ENCODE measurements at places on chromosomes 6 and 20.
A peak's percentile ranks its signal among the peaks of the same experiment; 100 is the strongest.

DNA sequence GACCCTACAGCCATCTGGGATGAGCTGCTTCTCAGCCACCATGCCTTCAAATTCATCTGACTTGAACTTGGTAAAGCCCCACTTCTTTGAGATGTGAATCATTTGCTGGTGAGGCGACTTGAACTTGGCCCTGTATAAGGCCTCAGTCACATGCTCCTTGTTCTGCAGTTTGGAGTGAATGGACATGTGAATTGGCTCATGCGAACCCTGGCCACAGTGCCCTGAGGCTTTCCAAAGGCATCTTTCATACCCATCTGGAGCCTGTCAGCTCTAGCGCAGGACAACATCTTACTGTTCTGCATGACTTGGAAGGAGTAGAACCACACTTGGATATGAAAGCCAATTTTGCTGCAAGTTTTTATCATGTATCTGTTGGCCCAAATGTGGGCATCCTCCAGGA is 244.0 kb upstream of the FAM83B start:
- no peak for DNase-seq

- no peak for DNase-seq
These were observed 576 bp downstream of the MAPK13 start for GRCh38 chr6:36130667-36131510.

- DNase-seq: no peak
These were observed 128.3 kb downstream of the TSHZ2 start for GRCh38 chr20:53100476-53100911.

DNA sequence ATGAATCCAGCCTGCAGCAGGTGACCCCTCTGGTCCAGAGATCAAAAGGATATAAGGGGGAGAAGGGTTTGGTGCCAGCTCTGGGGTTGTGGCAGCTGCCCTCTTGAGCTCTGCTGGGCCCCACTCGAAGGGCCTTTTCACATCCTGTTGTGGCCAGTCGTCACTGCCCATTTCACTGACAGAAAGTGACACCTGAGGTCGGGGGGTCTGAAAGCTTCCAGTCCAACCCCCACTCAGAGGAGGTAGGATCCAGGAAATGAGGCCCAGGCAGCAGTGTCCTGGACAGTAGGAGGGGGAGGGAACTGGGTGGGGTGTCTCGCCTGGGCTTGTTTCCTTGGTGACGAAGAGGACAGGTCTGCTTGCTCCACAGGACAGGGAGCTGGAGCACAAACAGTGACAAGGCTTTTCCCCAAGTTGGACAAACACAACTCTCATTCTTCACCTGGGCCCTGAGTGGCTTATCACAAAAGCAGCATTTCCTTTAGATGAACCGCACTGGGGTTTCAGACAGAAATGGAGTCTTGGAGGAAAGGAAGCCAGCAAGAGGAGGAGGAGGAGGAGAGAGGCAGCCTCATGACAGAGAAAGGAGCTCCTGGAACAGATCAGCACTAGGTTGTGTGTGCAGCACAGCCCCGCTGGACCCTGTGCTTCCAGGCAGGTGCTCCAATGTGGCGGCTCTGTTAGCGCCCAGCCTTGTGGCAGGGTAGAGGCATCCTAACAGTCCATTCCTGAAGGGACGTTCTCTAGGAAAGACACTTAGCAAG is 11.0 kb downstream of the FRS3 start:
- no peak for DNase-seq

DNA sequence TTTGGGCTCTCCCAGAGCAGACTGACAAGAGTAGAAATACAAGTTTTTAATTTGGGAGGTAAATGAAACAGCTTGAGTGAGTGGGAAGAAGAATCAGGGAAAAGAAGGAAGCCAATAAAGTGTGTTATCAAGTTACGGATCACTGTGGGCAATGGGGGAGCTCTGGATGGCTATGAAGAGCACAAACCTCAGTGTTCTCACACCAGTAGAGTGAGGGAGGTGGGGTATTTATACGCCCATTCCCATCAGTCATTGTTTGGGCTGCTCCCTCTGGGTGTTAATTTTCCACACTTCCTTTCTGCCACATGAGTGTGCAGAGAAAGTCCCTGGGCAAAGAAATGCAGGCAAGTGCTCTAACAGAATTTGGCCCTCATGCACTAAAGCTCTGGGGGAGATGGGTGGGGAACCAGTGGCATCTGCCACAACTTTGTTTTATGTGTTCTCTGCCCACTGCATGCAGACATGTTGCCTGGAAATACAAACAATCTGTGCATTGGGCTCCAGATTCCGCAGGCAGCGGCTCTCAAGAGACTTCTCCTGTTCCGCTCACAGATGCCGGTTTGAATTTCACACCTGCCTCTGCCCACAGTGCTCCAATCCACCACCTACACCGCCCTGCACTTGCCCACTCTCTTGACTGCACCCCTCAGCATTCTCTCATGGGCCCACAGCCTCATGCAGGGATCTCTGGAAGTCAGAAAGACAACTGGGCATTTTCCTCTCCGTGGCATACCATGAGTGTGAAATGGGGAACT is 211.1 kb upstream of the RNF24 start:
- no peak for DNase-seq

DNA sequence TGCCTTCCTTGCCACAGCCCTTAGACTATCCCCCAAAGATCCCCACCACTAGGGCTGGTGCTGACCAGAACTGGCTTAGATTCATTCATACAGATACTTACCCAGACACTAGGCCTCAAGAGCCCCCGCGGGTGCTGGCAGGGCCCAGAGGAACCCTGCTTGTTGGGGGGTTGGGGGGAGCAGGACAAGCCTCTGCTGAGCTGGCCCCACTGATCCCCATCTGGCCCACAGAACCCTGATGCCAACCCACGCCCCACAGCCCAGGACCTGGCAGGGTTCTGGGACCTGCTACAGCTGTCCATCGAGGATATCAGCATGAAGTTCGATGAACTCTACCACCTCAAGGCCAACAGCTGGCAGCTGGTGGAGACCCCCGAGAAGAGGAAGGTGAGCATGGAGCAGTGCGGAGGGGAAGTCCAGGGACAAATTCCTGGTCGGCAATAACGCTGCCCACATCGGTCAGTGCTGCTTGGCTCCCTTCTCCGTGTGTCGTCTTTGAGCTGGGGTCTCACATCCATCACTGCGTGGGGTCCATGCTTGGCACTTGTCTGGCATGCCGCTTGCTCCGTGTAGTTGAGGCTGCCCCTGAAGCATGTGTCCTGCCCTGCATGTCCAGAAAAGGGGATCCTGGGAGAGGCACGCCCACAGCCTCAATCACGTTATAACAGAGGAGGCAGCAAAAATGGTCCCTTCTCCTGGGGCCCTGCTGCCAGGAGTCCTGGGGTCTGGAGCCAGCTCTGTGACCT is 15.5 kb upstream of the MYL9 start:
- DNase-seq: no peak

DNA sequence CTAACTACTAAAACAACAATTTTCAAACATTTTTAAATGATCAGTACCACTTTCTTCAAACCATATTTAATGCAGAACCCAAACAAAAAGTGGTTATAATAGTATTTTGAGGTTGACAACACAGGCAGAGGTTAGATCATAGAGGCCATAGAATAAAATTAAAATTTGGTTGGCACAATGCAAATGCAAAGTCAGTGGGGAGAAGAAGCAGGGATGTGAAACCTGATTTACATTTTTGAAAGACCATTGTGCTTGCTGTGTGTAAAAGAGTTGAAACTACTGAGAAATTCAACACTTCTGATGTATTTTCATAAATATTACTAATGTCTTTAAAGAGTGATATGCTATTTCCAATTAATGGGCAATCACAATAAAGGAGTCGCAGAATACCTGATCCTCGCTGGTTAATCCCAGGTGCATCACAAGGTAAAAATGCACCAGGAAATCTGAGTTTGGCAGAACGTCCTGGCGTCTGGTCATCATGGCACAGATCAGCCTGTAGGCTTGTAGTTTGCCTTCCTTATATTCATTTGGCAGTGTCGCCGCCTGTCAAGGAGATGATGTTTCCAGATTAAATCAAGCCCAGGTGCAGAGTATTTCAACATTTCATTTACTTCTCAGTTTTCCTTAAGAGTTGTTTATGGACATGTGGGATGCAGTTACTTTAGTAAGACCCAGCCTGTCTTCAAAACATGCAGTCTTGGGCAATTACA is 141.2 kb downstream of the RALGAPA2 start:
- DNase-seq: no peak

GRCh38 chr6:37960139-37960935 is 140.8 kb downstream of the ZFAND3 start:
- no peak for DNase-seq

GRCh38 chr6:2021713-2022125 is 223.7 kb downstream of the GMDS start:
- peak; percentile 96 for DNase-seq

DNA sequence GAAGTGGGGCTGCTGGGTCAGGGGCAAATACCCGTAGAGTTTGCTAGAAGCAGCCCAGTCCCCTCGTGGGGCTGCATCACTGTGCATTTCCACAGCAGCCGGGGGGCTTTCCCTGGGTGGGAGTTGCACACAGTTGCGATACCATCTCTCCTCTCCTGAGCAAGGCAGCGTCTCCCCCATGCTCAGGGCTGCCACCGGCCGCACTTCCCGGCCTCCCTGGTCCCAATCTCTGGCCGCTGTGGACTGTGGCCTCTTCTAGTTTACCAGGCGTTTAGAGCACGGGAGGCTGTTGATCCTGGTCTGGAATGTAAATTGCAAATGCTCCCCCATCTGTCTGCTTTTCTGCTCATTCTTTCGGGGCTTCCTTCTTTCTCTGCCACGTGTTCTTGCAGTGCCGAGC is 31.1 kb downstream of the OSBPL2 start:
- DNase-seq: no peak

DNA sequence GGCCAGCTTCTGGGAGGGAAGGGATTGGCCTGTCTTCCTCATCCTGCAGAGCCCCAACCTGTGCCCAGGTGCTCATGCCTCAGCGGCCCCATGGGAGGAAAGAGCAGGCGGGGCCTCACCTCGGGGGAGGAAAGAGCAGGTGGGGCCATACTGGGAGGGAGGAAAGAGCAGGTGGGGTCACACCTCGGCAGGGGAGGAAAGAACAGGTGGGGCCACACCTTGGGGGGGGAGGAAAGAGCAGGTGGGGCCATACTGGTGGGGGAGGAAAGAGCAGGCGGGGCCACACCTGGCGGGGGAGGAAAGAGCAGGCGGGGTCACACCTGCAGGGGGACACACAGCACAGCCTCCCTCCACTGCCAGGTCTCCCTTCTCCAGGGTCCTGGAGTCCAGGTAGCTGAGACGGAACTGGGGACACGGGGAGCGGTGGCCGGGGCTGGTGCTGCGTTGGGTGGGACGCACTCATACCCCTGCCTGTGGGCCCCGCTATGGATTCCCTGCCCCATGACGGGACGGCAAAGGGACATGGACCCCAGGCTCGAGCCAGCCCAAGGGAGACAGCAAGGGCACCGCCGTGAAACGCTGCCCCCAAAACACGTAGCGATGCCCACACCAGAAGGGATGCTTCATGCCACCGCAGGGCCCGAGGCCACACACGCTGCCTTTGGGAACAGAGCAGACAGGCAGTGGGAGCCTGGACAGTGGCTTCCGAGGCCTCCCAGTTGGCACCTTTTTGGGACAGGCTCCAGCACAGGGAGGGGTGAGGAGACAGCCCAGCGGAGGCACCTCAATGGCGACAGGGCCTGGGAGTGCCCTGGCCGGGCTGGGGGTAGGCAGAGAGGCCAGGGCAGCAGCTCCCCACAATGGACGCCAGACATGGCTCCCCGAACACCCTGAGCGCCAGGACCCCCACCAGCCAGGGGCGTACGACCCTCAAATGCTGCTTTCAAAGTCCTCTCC is 43.3 kb upstream of the CHRNA4 start:
- DNase-seq: no peak

Measured in myocyte (in vitro differentiated cells).